ENCODE measurements at places on chromosomes 3 and 15.

- no peak for DNase-seq
These were observed 87.6 kb downstream of the RYK start for GRCh38 chr3:134163096-134163495.

GRCh38 chr3:13400114-13400673 is 19.9 kb downstream of the NUP210 start:
- DNase-seq, result no peak

- no peak for DNase-seq
These were observed 112.8 kb upstream of the BCL6 start for GRCh38 chr3:187858041-187858440.

- DNase-seq, result peak; percentile 43
These were observed 183.4 kb downstream of the GOLGA6L6 start for GRCh38 chr15:20358066-20358778.

DNA sequence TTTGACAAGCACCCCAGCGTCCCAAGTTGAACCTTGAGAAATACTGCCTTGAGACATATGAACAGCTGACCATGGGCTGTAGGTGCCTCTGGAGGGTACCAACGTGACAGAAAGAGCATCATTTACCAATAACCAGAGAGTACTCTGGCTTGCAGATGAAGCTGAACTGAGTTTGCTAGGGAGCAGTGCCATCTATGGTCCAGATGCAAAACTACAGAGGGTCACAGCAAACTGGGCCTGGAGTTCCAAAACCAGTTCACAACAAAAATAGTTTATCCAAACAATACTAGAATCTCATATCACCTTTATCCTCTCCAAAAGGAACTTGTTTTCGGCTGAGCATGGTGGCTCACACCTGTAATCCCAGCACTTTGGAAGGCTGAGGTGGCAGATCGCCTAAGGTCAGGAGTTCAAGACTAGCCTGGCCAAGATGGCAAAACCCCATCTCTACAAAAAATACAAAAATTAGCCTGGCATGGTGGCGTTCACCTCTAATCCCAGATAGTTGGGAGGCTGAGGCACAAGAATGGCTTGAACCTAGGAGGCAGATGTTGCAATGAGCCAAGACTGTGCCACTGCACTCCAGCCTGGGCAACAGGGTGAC is 69.3 kb downstream of the CHAC1 start:
- DNase-seq, result peak; percentile 53

- no peak for DNase-seq
These were observed 320.9 kb downstream of the PTPRG start for GRCh38 chr3:61882253-61882652.

- DNase-seq, result peak; percentile 17
These were observed 113.4 kb downstream of the ASB7 start for GRCh38 chr15:100715571-100716455.

DNA sequence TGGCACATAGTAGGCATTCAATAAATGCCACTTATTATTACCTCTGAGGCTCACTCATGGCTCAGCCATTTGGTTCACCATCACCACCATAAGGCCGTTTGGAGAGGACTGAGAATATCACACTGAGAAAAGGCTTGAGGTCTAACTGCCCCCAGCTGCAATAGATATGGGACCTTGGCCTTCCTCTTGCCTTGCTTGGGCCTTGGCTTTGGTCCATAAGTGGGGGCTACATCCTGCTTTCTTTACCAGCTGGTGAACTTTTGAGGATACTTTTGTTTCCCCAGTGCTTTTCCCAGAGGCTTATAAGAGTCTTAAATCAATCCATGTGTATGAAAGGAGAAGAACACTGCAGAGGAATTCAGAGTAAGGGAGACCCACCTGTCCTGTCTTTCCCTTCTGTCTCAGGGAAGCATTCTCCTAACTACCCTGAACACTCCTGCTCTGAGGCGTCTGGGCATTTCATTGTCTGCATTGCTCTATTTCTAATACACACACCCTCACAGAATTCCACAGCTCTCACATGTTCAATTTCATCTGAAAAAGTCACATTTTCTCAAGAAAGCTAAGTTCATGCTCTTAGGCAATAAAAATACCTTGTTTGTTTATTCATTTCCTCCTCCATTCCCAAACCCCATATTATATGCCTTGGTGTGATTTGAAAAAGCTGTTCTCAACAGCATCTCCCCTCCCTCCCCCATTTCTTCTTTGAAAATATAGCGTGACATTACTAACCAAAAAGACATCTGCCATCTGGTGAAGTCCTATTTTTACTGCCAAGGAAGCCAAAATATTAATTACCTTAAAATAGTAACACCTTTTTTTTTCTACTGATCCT is 22.5 kb upstream of the KCNMB2 start:
- no peak for DNase-seq

- no peak for DNase-seq
These were observed 266.9 kb upstream of the NR2E3 start for GRCh38 chr15:71543413-71543812.

GRCh38 chr15:31149987-31150386 is 48.5 kb upstream of the TRPM1 start:
- no peak for DNase-seq

DNA sequence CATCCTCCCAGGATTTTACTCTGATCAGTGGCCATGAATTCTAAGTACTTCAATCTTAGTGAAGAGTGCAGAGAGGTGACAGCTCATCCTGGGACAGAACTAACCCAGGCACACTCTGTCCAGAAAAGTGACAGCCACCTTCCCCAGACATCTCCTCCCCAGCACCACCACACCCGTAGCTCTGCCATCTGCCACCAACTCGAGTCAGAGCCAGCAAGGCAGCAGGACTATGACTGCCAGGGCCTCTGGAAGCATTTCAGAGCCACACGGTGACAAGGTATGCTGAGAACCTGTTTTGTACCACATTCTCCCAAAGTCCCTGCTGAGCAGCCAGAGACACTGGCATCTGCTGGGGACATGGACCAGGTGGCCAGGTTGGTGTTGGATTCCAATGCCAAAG is 71.0 kb downstream of the NTRK3 start:
- DNase-seq, result no peak

DNA sequence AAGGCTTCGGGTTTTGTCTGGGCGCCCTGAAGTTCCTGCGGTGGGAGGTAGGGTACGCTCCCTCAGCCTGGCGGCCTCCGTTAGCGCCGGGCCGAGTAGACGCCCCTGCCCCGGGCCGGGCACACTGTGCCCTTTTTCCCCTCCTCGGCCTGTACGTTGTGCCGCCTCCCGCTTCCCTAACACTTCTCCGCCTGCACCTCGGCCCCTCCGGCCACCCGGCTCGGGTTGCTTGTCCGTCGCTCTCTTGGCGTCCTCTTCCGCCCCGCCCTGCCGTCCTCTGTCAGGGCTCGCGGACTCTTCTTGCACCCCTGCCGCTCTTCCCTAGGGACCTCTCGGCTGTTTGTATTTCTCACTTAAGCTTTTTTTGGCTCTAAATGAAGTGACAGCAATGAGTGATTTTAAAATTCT is 384 bp downstream of the KNL1 start:
- DNase-seq, result peak; percentile 81

- no peak for DNase-seq
These were observed 51.0 kb upstream of the PLXND1 start for GRCh38 chr3:129657261-129658046.
